ENCODE measurements at places on chromosomes 3 and 15.

DNA sequence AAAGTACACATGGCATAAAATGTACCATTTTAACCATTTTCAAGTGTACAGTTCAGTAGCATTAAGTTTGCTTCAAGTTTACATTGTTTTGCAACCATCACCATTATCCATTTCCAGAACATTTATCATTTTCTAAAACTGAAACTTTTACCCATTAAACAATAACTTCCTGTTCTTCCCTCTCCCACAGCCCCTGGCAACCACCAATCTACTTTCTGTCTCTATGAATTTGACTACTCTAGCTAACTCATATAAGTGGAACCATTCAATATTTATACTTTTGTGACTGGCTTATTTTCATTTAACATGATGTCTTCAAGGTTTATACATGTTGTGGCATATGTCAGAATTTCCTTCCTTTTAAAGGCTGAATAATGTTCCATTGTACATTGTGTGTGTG is 19.9 kb downstream of the TMEM62 start:
- no peak for DNase-seq

GRCh38 chr3:52056968-52057811 is 819 bp upstream of the DUSP7 start:
- peak; percentile 100 for DNase-seq

GRCh38 chr15:43105077-43105736 is 631 bp downstream of the UBR1 start:
- DNase-seq = peak; percentile 38

- DNase-seq = no peak
Measured at GRCh38 chr15:26771168-26771567, 1.7 kb downstream of the GABRB3 start.

DNA sequence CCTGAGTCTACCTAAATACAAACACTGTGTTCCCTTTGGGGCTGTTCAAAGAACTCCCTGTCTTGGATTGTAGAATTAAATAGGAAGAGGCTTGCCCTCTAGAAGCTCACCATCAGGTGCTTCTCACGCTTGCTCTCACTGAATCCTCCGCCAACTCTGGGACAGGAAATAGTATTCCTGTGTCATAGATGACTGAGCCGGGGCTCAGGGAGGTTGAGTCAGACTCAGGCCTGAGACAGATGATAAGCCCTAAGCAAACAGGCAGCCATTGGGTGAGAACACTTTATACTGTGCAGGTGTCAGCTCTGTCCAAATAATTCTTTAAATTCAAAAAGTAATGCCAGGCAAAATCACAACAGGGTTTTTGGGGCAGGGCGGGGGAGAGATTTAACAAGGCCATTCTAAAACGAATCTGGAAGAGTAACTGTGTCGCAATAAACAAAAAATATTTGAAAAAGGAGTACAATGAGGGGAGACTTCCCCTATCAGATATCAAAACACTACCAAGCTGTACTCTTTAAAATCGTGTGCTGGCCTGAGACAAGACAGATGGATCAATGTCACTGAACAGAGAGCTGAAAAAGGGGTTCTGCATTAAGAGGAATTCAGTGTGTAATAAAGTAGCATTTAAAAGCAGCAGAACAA is 59.0 kb downstream of the EPHB3 start:
- no peak for DNase-seq

DNA sequence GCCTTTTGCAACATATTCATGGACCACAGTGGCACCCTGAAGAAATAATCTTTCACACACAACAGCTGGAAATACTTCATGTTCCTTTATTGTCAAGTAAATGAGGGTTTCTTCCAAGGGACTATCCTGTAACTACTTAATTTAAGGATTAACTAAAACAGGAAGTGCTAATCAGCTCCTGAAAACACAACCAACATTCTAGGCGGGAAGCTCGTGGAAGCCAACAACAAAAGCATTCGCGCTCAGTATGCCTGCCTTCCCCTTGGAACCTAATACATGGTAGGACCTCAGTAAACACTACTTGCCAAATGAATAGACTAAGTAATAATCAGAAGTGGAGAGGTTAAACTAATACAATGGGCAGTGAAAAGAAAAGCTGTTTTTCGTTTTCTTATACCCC is 300.9 kb downstream of the RORA start:
- no peak for DNase-seq

DNA sequence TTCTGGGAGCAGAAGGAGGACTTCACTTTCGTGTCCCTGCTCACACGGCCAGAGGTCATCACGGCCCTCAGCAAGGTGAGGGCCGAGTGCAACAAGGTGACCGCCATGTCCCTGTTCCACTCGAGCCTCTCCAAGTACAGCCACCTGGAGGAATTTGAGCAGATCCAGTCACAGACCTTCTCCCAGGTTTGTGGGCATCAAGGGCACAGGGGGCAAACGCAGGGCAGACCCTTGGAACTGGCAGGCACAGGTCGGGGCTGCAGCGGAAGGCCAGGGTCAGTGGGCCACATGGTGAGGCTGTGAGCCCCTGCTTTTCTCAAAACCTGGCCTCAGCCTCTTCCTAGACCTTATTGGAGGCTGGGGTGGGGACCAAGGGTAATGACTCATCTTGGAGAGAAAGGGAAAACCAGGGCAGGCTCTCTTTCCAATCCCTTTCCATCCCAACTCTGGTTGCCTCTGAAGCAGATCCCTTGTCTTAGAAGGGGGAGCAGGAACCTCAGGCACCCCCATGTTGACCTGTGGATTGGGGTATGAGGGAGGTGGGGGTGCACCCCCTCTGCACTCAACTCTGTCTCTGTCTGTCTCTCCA is 29.5 kb downstream of the DNAH1 start:
- DNase-seq = no peak

GRCh38 chr3:46998121-46998851 is 18.8 kb downstream of the NBEAL2 start:
- DNase-seq = peak; percentile 80

- DNase-seq = no peak
Measured at GRCh38 chr3:152219769-152220255, 48.9 kb upstream of the MBNL1 start.

- DNase-seq = no peak
Measured at GRCh38 chr3:176430244-176431037, 766.8 kb downstream of the TBL1XR1 start.

- DNase-seq = no peak
Measured at GRCh38 chr3:160810362-160811236, 54.6 kb downstream of the PPM1L start.

DNA sequence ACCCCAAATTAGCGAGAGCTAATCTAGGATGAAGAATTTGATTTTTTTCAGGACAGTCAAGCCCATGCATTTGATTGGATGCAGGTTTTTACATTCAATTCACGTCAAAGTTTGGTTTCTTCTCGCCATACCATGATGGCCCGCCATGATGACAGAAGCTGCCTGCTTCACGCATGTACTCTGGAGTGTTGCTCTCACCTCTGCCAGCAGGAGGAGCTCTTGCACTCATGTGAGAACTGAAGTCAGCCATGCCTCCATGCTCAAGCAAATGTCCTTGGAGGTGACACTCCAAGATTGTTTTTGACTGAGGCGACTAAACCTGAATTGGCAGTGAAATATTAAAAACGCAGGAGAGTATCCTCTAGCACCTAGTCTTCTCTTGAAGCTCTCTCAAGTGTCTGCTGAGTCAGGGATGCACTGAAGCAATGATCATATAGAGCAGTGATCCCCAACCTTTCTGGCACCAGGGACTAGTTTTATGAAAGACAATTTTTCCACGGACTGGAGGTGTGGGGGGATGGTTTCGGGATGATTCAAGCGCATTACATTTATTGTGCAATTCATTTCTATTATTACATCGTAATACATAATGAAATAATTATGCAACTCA is 120.9 kb downstream of the SAMMSON start:
- DNase-seq = peak; percentile 80

GRCh38 chr3:61980041-61980440 is 393.3 kb downstream of the FEZF2 start:
- DNase-seq = no peak

GRCh38 chr3:160758929-160759577 is 3.0 kb downstream of the PPM1L start:
- DNase-seq = no peak

- DNase-seq = no peak
Measured at GRCh38 chr3:45816544-45816943, 20.2 kb upstream of the SLC6A20 start.

GRCh38 chr3:155032918-155033317 is 47.2 kb upstream of the MME start:
- no peak for DNase-seq

DNA sequence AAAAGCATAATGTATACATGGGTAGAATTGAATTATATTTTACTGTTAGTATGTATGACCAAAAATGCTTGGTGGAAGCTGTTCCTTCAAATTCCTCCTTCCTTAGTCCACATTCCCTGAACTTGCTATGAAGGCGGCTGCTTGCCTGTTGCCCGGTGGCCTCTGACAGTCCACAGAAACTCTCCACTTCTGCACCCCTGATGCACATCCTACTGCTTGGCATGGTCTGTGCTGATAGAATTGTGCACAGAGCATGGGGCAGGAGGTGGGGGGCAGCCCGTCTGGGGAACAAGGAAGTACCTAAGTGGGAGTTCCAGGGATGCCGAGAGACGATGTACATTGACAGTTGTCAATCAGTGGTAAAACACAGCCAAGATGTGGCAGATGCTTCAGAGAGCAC is 33.7 kb upstream of the GABRB3 start:
- no peak for DNase-seq

GRCh38 chr15:96348112-96349027 is 17.9 kb downstream of the NR2F2 start:
- DNase-seq = no peak

DNA sequence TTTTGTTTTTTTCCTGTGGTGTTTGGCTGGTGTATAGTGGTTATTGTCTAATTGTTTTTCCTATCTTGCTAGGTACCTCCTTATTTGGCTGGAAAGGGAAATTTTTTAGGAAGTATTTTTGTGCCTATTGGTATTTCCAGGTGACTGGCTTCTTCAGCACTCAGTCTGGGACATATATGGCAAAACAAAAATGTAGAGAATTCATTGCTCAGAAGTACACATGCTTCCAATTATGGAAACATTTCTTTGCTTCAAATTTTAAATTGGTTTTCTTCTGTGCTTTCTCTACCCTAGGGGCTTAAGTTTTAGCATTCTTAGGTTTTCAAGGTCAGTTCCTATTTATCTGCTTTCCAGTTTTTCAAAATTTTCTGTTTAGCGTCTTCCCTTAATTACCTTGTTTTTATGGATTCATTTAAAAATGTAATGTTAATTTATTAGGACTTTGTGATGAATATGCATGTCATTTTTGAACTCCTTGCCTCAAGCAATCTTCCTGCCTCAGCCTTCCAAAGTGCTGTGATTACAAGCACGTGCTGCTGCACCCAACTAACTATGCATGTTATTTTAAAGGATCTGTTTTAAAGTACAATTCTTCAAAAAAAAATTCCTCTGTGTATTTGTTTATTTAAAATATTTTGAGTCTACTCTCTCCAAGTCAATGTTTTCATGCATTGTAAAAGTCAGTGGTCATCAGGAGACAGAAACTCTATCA is 231.9 kb upstream of the DPPA4 start:
- no peak for DNase-seq

GRCh38 chr3:194745422-194746184 is 59.9 kb downstream of the FAM43A start:
- no peak for DNase-seq

GRCh38 chr15:86691091-86691663 is 611.5 kb downstream of the AGBL1 start:
- no peak for DNase-seq

GRCh38 chr15:90839187-90840071 is 29.0 kb upstream of the FURIN start:
- DNase-seq = peak; percentile 74

GRCh38 chr3:181723625-181724191 is 12.0 kb downstream of the SOX2 start:
- no peak for DNase-seq

- DNase-seq = no peak
Measured at GRCh38 chr3:184441202-184441900, 61.5 kb downstream of the CHRD start.

DNA sequence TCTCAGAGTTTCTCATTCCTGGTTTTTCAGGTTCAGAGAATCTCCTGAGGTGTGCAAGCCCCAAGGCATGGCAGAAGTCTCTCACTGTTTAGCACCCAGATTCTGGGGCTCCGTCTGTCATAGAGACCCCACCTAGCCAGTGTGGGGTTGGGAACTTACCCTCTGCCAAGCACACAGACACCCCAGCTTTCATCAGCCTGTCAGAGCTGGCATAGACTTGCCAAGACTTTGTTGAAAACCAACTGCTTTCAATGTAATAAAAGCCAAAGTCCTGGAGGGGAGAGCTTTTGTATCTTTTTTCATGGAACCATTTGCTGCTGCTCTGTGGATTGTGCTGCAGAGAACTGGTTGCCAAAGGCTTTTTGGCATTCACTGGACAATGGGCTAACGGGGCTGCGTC is 341.4 kb upstream of the TRIM42 start:
- no peak for DNase-seq

DNA sequence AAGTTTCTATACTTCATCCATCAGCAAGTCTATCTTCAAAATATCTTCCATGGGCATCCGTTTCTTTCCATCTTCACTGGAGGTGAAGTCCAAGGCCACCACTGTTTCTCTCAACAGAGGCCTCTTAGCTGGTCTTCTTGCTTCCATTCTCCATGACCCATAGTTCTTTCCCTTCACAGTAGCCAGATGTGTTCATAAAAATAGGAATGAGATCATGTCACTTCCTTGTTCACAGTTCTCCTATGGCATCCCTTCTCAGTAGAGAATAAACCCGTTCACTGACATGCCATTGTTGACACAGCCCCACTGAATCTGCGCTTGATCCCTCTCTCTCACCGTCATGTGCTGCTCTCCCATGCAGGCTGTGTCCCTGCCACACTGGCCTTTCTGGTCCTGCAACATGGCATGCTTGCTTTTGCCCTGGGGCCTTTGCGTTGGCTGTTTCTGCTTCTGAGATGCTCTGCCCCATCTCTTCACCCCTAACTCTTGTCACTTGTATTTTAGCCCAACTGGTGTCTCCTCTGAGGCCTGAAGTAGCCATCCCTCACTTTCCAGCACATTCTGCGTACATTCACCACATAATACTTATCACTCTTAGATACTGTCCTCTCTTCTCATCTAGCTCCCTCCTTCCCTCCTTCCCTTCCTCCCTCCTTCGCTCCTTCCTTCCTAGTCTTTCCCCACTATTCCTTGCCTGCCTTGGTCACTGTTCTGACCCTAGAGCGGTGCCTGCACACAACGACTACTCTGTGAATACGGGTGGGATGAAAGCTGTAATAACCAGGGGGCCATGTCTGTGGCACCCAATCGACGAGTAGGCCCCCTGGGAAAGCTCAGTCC is 42.0 kb downstream of the STARD5 start:
- peak; percentile 9 for DNase-seq

GRCh38 chr3:109132801-109133473 is 3.6 kb upstream of the C3orf85 start:
- DNase-seq = no peak

GRCh38 chr3:17865631-17866030 is 123.2 kb upstream of the TBC1D5 start:
- DNase-seq = no peak

- DNase-seq = no peak
Measured at GRCh38 chr3:144229330-144229729, 257.7 kb downstream of the DIPK2A start.
